ENCODE measurements at places on chromosomes 1 and 21.

- DNase-seq: no peak
These were observed 99.1 kb upstream of the GFI1 start for GRCh38 chr1:92585831-92586230.

GRCh38 chr1:8570465-8570864 lies 247.0 kb downstream of the RERE start:
- DNase-seq: no peak

GRCh38 chr1:222461941-222462340 lies 86.0 kb downstream of the HHIPL2 start:
- no peak for DNase-seq

DNA sequence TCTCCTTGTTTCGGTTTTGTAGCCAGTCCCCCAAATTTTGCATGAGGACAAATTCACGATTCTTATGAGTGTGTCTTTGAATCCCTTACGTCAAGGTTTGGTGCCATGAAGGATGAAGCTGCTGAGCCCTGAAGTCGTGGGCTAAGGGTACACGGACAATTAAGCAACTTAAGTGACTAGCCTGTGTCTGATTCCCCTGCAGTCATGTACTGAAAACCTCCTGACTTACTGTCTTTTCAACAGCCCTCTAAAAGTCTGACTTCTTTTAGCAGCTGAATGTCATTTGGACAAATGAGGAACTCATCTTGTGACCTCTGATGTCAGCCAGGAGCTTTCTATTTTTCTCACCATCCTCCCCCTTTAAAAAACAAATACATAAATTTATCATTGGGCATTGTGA lies 27.1 kb upstream of the C1orf105 start:
- DNase-seq: no peak

GRCh38 chr21:44013380-44014088 lies 1.4 kb downstream of the TRAPPC10 start:
- DNase-seq: no peak

DNA sequence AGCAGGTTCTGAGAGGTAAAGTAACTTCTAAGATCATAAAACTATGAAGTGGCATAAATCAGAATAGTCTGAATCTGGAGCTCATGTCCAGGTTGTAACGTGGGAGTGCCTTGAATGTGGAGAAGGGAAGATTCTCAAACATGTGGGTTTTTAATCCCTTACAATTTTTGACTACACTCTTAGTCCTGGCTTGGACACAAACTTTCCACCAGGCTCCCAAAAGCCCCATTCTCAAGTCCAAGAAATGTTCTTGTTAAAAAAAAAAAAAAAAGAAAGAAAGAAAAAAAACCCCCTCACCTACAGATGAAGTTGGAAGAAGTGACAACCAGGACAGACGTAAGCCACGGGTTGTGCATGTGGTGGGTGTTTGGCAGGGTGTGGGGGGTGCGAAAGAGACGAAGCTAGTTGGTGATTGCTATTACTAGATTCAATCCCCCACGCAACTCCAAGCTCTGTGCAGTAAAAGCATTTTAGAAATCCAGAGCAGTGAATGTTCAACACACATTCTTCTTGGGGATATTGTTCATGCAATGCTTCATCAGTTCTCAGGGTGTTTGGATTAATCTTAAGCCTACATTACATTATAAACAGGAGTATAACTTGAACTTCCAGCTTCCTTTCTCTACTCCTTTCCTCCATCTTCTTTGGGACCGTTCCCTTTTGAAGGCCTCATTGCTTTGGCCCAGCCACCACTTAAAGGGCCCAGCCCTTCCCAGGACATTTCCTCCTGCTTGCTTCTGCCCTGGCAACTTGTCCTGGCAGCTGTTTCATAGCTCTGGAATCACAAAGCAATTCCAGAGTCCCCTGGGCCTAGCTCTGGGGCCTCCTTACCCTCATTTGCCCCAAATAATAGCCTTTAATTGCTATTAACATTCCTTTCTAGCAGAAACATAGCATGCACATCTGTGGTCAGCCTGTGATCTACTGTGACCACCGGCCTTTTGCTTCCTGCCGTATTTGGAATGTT lies 41.8 kb downstream of the PHC2 start:
- no peak for DNase-seq

- no peak for DNase-seq
These were observed 310.6 kb downstream of the LMX1A start for GRCh38 chr1:165045902-165046301.

DNA sequence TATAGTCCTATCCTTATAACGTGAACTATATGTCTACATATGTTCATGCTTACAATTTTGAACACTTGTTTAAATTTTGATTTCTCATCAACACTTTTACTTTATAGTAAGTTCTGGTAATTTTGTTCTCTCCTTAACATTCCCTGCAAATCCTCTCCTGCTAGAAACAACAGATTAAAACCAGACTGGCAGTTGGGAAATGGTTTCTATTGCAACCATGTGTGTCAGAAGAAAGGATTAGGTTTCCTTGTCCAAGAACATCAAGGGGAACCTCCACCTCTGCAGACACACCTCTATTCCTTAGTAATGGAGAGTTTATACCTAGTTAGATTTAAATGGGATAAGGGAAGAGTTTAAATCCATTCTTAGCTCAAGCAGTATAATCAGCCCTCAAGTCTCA lies 3.3 kb upstream of the WARS2 start:
- DNase-seq: no peak

GRCh38 chr1:19101244-19101643 lies 108.8 kb downstream of the UBR4 start:
- DNase-seq: no peak

DNA sequence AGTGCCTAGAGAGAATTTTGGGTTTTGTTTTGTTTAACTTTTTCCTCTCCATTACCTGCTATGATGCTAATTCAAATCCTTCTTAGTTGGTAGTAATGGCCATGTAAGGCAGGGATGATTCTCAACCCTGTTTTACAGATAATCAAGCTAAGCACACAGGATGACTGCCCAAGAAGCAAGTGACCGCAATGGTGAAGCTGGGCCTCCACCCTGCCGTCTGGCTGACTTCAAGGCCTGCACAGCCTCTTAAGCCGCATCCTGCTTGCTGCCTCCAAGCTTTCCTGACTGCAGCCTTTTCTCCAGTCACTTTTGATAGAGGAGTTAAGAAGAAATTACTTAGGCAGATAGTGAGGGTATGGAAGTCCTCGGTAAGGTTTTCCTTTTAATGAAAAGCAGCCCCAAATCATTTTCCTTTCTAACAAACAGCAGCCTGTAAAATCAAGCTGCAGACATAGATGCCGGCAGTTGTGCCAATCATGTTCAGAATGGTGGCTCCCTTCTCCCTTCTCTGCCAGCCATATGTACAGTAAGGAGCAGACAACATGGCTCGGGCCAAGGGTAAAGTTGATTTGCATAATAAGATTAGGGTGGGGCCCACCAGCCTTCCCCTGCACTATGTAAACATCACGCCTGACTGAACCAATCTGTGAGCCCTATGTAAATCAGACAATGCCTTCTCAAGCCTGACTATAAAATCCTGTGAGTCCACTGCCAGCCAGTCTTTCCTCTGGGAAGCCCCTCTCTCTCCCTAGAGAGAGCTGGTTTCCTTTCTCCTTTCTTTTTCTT lies 8.8 kb upstream of the CTBS start:
- DNase-seq: no peak

- DNase-seq: no peak
These were observed 9.6 kb downstream of the DAP3 start for GRCh38 chr1:155698382-155699038.

DNA sequence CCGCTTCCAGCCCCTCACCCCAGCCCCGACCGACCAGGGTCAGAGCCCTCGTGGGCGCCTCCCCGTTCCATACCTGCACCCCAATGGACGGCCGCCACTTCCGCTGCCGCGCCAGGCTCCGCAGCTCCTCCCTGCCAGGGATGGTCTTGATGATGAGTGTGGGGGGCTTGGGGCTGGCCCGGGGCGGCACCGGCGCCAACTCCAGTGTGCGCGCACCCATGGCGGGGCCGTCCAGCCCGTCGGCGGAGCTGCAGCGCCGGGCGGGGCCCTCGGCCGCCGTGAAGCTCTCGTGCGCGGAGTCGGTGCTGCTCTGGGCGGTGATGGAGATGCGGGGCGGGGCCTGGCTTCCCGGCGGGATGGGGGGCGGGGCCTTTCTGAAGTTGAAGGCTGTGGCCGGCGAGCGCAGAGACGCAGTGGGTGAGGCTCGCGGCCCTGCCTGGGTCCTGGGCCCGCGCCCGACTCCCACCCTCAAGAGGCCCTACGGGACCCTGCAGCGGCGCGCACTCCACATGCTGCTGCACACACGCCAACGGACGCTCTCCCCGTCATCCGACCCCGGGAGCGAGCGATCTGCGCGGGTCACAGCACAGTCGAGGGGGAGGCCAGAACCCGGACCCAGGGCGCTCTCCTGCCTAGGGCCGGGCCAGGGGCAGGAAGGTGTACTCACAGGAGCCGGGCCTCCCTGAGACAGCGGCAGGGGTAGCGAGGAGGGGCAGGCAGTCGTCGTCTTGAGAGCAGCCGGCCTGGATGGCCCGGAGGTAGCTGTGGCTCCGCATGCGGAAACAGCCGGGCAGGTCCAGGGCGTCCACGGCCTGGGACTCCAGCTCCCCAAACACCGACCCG lies 26.1 kb upstream of the SMIM12 start:
- peak; percentile 16 for DNase-seq

GRCh38 chr1:234758851-234759250 lies 148.9 kb upstream of the IRF2BP2 start:
- no peak for DNase-seq

DNA sequence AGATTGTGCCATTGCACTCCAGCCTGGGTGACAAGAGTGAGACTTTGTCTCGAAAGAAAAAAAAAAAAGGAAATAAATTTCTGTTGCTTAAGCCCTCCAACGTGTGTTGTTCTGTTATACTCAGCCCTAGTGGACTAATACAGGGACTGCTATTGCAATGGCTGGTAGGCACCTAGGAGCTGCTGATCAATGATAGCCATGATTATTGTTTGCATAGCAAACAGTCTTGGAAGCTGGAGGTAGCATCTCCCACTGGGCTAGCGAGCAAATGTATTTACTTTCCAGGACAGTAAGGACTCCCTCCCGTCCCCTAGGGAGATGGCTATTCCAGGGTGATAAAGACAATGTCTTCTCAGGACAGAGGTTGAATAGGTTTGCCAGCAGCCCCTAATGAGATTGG lies 13.5 kb upstream of the TNFRSF8 start:
- DNase-seq: no peak

GRCh38 chr1:26861889-26862378 lies 1.0 kb upstream of the SFN start:
- DNase-seq: no peak

GRCh38 chr1:112625696-112626095 lies 6.1 kb downstream of the CAPZA1 start:
- DNase-seq: no peak

DNA sequence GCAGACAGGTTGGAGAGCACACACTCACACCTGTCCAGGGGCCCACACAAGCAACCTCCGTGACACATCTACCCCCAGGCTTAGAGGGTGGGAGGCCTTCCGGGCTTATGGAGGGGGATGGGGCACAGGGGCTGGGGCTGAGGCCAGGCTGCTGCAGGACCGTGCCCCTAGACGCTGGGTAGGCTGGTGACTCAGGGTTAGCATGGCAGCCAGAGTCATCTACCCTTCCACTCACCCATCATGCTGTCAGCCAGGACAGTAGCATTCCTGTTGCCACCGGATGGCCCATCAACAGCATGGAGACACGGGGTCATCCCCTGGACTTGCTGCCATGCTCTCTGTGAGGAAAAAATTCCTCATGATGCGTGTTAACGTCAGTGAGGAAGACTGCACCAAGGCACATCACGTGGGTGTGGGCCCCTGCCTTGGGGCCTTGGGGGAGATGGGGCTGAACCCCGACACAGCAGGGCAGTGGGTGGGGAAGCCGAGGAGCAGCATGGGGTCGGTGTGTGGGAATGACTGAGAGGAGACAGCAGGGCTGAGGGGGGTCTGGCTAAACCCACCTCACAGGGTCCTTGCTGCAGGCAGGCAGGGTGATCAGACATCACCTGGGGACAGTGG lies 52.8 kb downstream of the WNT9A start:
- no peak for DNase-seq

DNA sequence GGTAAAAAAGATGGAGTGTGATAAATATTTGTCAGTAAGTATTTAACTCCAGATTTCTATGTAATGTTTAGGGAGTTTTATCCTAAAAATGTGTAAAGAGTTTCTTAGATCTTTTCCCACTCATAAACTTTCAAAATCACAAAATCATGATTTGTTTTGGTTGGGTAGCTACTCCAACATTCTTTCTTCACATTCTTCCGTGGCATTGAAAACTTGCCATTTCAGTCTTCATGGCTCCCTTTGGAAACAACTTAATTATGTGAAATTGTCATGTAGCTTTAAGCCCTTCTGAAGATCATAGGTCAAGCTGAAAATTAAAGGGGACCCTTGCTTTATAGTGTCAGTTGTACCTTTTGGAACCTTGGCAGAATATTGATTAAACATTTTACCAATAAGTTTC lies 73.2 kb downstream of the ADGRL2 start:
- no peak for DNase-seq

DNA sequence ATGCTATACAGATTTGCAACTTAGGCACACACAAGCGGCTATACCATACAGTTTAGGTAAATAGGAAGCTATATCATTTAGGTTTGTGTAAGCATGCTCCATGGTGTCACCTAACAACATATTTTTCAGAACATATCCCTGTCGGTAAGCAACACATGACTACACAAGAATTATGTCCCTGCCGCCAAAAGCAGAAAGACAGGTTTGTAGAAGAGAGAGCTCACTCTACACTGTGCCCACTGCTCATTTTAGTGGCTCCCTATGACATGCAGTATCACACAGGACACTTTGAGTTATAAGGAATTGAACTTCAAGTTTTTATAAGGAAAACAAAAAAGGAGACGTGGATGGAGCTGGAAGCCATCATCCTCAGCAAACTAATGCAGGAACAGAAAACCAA lies 132.5 kb upstream of the KAZN start:
- no peak for DNase-seq

DNA sequence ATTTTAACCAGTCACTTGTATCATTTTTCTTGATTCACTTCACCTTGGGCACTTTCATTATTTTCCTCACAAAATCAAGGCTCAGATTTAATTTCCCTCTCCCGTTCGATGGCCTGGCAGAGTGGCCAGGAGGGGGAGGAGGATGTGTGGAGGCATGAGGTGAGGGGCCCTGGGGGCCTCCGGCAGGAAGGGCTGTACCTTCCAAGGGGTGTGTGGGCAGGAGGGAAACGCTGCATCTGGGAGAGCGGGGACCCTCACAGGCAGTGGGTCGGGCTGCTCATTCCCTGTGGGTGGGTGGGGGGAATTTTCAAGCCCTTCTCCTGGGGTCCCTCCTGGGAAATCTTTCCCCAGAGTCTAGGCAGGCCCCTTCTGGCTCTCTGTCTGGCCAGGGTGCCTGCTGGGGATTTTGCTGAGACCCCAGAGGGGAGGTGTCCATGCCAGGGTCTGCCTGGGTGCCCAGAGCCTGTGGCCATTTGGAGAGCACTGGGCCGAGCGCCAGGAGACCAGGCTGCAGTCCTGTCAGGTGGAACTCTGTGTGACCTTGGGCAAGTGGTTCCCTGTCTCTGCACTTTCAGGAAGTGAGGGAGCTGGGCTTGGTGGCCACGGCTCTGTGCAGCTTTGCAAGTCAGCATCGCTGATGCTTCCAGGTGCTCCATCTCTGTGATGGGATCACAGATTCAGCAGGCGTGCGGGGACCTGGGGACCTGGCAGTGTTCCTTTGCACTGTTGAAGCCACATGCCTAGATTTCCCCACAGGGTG lies 81.9 kb upstream of the C1orf174 start:
- no peak for DNase-seq
